ENCODE measurements at places on chromosomes 6 and 20. TPM values are rescaled to one million over a fixed set of nuclear protein-coding genes. Genes with fewer than 3 reads are reported as not detected.

- no peaks in the 10 kb centered on the region for H3K27me3 ChIP-seq
- no peak for DNase-seq
- H3K27ac ChIP-seq = no peak overlapping the region
- H3K4me1 ChIP-seq = no peaks in the 10 kb centered on the region
Measured at GRCh38 chr20:33654680-33655161, 7.4 kb upstream of the C20orf144 start.

DNA sequence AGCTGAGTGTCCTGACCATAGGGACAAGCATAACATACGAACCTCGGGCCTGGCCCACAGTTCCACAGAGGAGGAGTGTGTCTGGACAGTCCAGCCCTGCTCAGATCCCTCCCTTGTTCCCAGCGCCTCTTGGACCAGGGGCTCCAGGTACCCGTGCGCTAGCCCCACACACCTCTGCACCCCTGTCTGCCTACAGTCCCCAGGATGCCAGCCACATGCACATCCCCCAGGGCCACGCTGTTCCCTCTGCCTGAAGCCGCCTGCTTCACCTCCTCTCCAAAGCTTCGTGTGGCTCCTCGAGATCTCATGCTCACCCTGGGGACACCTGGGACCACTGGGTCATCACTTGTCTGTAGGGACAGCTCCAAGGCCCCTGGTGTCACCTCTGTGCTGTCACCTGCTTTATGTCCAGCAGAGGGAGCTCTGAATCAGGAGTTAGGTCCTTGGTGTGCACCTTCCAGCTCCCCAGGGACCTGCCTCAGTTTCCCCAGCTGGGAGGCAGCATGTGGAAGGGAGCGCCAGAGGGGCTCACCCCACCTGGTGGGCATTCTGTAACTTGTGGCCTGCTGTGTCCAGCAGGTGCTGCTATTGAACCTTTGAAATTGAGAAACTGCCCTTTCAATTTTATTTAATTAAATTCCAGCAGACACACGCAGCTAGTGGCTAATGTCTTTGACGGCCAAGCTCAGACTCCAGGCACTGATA, 7.3 kb upstream of the YTHDF1 start:
- no peak overlapping the region for H3K27ac ChIP-seq
- H3K27me3 ChIP-seq = no peaks in the 10 kb centered on the region
- DNase-seq = peak; percentile 42
- H3K36me3 ChIP-seq = no peaks in the 10 kb centered on the region

Gene CDK19
- total RNA-seq = 11.4 TPM

Gene TCP11
- total RNA-seq = not detected

Gene TPBG
- 0.25 TPM for total RNA-seq

DNA sequence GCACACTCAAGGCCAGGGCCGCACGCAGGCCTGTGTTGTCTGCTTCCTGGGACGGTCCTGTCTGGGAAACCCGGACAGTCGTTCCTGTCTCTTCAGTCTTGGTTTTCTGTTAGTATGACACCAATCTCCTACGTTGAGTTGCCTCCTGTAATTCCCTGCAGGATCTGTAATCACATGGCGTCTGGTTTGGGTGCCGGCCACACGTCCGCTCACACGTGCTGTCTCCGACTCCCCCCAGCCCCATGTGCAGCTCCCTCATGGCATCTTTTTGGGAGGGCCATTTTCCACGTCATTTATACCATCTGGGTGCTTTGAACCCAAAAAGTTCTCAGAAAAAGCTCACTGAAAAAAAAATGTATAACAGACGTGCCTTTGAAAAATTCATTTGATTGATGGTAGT, 23.2 kb downstream of the DLL1 start:
- no peaks in the 10 kb centered on the region for H3K36me3 ChIP-seq
- no peak overlapping the region for H3K27ac ChIP-seq
- no peak overlapping the region for H3K4me3 ChIP-seq
- DNase-seq = no peak

DNA sequence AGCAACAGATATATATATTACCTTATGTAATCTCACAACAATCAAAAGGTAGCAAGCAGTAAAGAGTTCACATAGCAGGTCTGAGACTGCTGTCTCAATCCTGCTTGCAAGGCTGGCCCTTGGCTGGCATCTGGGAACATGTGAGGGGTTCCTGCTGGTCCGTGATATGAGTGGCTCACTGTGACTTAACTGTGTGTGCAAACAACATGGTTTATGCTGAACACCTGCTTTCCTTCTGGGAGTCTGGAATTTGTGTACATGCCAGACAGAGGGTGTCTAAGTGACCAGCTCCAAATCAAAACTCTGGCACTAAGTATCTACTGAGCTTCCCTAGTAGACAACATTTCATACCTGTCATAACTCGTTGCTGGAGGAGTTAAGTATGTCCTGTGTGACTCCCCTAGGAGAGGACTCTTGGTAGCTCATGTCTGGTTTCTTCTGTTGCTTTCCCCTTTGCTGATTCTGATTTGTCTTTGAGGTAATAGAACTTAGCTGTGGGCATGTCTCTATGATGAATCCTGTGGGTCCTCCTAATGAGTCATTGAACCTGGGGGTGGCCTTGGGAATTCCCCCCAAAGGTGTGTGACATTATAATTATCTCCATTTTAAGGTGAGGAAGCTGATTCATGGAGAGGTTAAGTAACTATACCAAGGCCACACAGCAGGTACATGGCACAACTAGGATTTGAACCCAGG, 131.6 kb upstream of the NEDD9 start:
- peaks cover 22% of the 10 kb centered on the region for H3K4me1 ChIP-seq
- no peak for DNase-seq
- peaks cover 26% of the 10 kb centered on the region for H3K36me3 ChIP-seq
- H3K27me3 ChIP-seq = no peaks in the 10 kb centered on the region
- H3K27ac ChIP-seq = no peak overlapping the region

Gene STMND1
- not detected for total RNA-seq
